MV-4-11 (cell line): ENCODE measurements at places on chromosomes 4 and X.
A peak's percentile ranks its signal among the peaks of the same experiment; 100 is the strongest.

DNA sequence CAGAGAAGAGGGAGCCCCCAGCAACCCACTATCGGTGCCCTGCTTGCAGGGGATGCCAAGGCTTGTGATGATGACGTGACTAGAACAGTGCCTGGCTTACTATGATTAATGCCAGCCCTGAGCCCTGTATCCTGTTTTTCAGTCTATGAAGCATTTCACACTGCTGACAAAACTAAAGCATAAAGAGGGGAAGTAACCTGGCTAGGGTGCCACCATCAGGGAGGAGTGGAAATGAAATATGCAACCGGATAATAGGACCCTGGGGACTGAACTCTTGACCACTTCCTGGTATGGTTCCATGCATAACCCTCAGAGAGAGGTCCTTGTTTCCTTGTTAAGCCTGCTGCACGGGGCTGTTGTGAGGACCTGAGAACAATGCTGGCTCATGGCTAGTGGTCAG is 50.3 kb downstream of the MED28 start:
- DNase-seq: peak; percentile 89

DNA sequence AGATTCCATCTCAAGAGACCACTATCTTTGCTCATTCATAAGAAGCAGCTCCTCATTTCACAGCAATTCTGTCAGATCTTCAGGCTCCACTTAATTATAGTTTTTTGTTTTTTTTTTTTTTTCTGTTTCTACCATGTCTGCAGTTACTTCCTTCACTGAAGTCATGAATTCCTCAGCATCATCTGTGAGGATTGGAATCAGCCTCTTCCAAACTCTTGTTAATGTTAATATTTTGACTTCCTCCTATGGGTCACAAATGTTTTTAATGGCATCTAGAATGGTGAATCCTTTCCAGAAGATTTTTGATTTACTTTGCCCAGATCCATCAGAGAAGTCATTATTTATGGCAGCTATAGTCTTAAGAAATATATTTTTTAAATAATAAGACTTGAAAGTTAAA is 53.1 kb downstream of the BMP2K start:
- no peak for DNase-seq

DNA sequence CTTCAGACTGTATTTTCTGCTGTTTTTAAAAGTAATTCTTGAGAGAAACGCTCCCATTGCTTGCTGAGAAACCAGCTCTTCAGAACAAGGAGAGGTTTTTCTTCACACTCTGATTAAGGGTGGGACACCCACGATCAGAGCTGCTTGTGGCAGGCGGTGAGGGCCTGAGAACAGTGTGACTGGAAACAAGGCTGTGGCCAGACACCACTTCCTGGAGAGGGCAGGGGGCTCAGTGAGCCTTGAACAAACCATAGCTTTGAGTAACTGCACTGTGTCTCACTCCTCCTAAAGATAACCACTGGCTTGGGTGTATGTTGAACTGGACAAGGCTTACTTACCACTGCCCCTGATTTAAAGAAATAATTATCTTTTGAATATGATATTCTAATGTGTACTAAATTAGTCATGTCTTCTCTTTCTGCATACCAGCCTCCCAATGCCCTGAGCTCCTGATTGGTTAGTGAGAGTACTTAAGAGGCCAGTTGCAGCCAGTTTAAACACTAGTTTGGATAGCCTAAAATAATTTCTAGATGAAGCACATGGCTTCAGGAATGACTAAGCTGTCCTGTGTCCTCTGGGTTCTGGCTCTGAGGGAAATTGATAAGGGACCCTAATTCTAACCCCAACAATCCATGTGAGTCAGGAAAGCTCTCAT is 3.7 kb upstream of the GPR82 start:
- DNase-seq: peak; percentile 15

- DNase-seq: no peak
Observed at GRCh38 chrX:104126856-104127255, 14.5 kb downstream of the ZCCHC18 start.

DNA sequence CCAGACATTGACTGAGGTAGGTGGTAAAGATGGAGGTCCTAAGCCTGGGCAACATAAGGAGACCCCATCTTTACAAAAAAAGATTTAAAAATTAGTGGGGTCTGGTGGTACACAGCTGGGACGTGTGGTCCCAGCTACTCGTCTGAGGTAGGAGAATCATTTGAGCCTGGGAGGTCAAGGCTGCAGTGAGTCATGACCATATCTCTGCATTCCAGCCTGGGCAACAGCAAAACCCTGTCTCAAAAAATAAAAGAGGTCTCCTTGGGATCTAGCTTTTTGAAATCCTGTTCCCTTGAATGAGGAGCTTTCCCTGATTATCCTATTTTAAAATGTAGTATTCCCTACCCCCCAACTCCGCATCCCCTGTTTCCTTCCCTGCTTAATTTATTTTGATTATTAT is 78.7 kb upstream of the OGT start:
- no peak for DNase-seq

- no peak for DNase-seq
Observed at GRCh38 chrX:9923357-9923756, 43.8 kb upstream of the CLDN34 start.

DNA sequence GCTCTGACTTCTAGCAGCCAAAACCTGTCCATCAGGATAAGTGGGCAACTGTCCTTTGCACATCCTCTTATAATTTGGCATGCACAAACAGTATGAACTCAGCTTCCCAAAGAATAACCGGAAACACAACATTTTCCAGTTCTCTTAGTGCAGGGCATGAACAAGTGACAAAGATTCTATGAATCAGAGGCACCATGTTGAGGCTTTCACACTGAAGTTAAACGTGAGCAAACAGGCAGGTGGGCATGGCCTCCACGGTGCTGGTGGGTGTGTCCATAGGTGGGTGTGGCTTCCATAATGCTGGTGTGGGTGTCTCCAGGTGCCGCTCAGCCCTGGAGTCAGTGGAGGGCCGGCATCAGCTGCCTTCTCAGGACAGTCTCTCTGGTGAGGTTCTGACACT is 196.5 kb downstream of the SMIM20 start:
- no peak for DNase-seq

DNA sequence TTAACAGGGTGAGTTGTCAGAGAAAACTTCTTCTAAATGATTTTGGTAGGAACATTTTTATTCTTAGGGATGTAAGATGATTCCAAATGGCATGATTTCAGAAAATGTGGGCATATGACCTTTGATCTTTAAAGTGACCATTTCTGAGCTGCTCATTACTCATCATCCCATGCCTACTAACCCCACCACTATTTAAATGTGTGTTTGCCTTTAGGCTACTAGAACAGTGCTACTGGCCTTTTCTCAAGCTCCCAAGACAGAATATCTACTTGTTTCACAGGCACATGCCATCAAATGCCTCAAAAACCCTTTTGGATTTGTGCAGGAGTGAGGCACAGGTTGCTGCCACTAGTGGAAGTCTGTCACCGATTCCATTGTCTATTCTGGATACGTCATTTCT is 428.2 kb downstream of the ADAM29 start:
- DNase-seq: no peak

DNA sequence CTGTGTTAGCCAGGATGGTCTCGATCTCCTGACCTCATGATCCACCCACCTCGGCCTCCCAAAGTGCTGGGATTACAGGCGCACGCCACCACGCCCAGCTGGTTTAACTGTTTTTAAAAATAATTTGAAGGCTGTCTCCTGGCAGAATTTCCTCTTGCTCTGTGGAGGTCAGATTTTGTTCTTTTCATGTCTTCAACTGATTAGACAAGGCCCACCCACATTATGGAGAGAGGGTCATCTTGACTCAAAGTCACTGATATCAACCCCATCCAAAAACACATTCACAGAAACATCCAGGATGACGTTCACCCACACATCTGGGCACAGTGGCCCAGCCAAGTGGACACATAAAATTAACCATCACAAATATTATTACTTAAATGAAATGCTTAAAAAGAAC is 365.4 kb downstream of the DHRSX start:
- DNase-seq: no peak

- no peak for DNase-seq
Observed at GRCh38 chrX:46913667-46914066, 1.4 kb downstream of the JADE3 start.

DNA sequence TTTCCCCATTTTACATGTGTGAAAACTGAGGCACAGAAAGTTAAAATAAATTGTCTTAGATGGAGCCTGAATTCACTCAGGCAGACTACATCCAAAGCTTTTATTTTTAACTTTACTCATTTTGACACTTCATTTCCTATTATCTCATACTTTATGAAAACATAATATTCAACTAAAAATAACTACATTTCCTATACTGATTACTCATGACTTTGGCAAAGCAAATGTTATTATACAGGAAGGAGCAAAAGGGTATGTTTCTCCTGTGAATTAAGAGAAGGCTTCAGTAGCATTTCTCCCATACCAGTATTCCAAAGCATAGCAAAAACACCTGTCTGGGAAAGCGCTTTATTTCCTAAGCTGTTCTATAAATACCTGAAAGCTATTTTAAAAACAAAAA is 178.6 kb downstream of the ADAMTS3 start:
- no peak for DNase-seq

- DNase-seq: no peak
Observed at GRCh38 chr4:186765673-186766546, 42.3 kb upstream of the FAT1 start.

DNA sequence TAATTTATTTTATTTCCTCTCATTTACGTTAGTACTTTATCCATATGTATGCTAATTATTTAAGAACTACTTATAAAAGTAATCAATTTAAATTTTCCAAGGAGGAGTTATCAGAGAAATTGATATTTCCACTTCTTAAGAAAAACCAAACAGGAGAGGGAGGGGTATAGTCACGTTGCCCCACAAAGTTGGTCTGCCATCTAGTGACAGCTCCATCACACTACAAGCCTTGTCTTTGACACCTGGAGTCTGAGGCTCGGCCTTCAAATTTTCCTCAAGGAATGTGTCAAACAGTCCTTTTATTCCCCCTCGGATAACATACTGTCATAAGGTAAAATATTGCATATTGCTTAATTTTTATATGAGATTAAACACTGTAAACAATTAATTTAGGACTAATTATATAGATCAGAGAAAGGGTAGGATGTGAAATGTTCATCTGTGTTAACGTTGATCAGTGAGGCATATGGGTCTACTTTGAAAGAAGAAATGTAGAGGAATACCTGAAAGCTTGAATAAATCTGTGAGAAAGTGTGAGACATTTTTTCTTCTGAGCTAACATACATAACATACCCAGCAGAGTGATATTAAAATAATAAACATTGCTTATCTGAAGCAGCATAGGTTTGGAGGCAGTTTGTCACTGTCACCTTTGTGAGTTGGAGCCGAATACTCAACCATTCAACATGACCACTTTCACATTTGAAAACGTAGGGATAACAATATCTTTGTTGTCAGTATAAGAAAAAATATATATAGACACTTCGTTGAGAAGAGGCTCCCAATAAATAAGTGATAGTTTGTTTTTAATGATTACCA is 114.4 kb downstream of the GLRA3 start:
- DNase-seq: peak; percentile 1
